GM06990 (cell line): ENCODE measurements at places on chromosomes 5 and 9.

DNA sequence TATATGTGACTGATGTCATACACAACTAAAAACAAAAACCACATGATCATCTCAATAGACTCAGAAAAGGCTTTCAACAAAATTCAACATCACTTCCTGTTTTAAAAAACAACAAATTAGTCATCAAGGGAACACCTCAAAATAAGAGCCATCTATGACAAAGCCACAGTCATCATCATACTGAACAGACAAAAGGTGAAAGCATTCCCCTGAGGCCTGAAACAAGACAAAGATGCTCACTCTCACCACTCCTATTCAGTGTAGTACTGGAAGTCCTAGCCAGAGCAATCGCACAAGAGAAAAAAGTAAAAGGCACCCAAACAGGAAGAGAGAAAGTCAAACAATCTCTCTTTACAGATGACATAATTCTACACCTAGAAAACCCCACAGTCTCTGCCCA lies 893.5 kb upstream of the EDIL3 start:
- DNase-seq, result no peak

- no peak for DNase-seq
These were observed 211.1 kb upstream of the TLE4 start for GRCh38 chr9:79360387-79361347.

DNA sequence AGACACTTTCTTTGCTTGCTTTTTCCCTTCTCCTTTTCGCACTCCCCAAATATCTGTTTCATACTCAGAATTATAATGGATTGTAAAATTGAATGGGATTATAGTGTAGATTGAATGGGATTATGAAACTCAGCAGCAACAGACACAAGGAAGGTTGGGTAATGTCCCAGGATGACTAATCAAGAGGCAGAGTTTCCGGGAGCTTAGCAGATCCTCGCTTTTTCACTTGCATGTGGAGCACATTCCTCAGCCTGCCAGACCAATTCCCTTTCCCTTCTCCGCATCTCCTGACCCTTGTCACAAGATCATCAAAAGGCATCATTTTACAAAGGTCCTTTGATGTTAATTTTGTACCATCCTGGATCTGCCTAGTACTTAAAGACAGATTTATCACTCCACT lies 55.1 kb upstream of the SLC1A1 start:
- no peak for DNase-seq

- no peak for DNase-seq
These were observed 5.5 kb downstream of the NR2F1 start for GRCh38 chr5:93588352-93589151.

- DNase-seq, result no peak
These were observed 22.4 kb upstream of the DEPDC1B start for GRCh38 chr5:60722416-60722815.

DNA sequence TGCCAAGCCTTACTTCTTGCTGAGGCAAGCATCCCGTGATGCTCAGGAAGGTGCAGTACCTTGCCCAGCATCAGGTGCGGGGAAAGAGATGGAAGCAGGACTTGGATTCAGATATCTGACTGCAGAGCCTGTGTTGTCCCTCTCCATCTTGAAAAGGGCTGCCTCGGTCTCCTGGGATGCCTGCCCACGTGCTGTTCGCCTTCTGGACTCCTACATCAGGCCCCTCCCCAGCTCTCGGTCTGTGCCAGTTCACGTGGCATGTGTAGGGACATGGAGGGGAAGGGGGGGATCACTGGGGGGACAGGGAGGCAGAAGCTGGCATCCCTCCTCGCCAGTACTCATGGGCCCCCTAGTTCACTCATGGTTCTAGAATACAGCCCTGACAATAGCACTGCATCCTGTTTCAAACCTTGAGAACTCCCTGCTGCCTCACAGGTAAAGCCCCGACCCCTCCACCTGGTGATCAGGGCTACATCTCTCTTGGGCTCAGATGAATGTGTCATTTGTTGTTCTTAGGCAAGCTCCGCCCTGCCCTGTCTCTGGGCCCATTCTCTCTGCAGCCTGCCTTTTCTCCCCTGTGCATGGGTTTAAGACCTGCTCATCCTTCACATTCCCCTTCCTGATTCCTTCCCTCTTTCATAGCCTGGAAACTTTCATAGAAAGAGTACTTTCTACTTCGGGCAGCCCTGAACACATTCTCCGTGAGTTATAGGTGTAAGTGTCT lies 38.9 kb upstream of the SLC25A51 start:
- DNase-seq, result no peak

- DNase-seq, result no peak
These were observed 48.2 kb downstream of the DAB2IP start for GRCh38 chr9:121699571-121700164.
